Effector CD8-positive, alpha-beta T cell (primary cell): ENCODE measurements at places on chromosomes 7 and 10.

- DNase-seq: no peak
Measured at GRCh38 chr7:98758157-98758556, 111.7 kb downstream of the TMEM130 start.

- DNase-seq: no peak
Measured at GRCh38 chr7:82950436-82950835, 212.2 kb downstream of the PCLO start.

DNA sequence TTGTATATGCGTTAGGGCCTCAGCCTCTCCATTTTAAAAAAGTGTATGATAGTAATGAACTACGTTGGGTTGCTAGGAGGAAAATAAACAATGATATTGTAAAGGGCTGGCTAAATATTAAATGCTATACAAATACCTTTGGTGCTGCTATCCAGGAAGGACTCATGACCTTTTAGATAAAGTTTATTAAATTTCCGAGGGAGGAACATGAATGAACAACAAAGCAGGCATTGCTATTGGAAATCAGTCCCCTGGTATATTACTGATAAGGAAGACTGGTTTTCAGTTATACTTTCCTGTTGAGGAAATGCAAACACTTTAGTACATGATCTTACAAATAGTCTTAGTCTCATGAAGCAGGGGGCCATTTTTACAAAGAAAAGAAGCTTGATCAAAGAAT lies 17.2 kb upstream of the AGR2 start:
- DNase-seq: no peak

- DNase-seq: no peak
Measured at GRCh38 chr7:118531566-118531965, 307.1 kb downstream of the ANKRD7 start.

DNA sequence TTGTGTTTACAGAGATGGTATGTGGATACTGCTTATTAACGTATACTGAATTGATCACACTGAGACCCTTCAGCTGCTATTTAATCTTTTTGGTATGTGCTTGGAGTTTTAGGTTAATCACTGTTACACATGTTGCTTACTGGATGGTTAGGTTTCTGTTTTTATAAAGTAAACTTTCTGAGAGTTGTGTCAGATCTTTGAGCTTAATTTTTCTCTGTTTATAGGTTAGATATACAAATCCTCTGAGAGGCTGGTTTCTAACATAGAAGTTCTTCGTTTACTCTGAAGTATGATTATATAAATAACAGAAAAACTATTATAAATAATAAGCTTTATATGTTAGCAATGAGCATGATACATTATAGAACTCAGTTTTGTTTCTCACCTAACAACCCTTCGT lies 123.1 kb downstream of the NSUN6 start:
- DNase-seq: no peak
